Heart right ventricle (tissue), 16 donors: ENCODE measurements at places on chromosomes 1 and 21. TPM values are rescaled to one million over a fixed set of nuclear protein-coding genes. Genes with fewer than 3 reads are reported as not detected.

DNA sequence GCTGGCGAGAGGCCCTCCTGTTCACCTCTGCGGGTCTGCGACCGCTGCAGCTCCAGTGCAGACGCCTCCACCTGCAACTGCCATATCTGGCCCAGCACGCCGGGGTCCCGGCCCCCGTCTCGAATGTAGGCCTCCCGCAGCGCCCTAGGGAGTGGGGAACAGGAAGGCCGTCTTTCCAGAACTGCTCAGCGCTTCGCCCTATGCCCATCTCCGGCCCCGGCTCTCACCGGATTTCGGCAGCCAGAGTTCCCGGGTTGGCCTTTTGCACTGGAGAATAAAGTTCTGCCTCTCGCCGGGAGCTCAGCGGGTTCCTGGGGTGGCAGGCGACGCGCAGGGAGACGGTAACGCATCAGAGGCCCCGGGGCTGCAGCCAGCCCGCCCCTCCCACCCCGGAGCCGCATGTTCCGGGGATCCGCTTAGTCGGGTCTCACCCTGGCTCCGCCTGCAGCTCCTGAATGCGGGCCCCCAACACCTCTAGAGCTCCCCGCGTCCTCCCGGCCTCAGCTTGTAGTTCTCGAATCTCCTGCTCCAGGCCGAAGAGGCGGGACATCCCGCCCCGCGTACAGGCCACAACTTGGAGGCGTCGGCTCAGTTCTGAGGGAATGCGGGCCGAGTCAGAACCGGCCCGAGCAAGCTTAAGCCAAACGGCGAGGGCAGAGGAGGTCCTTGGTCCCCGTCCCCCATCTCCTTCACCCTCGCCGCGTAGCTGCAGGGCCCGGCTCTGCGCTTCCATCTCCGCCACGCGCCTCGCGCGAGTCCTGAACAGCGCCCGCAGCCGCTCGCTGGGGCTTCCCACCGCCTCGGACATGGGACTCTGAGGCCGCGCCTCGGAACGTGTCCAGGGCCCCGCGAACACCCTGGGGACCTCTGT is 1.1 kb downstream of the CCDC17 start:
- peaks cover 7% of the 10 kb centered on the region for H3K4me1 ChIP-seq
- DNase-seq: peak; percentile 39

DNA sequence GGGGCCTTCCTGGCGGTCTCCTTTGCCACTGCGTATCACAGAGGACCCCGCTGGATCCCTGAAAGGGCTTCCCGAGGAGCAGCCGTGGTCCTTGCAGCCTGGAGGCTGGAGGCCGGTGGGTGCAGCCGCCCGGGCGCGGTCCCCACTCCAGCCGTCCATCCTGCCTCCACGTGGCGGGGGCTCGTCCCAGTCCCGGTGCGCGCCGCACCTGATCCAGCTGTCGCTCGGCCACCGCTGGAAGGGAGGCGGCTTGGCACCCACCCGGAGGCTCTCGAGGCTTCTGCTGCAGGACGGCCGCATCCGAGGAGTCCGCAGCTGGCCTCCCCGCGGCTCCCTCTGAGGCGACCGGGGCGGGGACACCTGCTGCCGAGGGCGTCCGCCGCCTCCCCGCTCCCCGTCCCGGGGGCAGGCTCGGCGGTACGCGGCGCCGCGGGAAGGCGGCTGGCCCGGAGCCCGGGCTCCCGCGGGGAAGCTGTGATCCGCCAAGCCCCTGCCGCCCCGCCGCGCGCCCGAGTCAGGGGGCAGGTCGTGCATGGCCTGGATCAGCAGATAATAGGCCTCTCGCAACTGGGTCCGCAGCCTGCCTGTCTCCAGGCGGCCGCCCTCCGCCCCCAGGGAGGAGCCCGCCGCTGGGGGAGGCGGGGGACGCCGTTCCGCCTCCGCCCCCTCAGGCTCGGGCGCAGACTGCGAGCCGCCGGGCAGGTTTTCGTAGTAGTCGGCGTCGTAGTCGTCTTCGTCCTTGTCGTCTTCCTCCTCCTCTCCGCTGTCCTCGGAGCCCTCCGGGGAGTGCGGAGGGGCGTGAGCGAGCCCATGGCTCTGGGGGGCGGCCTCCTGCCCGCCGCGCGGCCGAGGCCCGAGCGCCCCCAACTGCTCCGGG is at the start of gene SYDE2:
Gene SYDE2 (minus strand): TSS at position 554 of the 877 bp plus-strand sequence. CDS start 20 bp downstream, at position 534.
- peak within 1 kb of the TSS; percentile 74 for H3K4me3 ChIP-seq
- H3K27me3 ChIP-seq: peaks cover 74% of the 10 kb centered on the region
- H3K27ac ChIP-seq: peak within 1 kb of the TSS; percentile 95
- H3K4me1 ChIP-seq: peaks cover 15% of the 10 kb centered on the region

GRCh38 chr21:27196651-27197050 is 229.8 kb upstream of the ADAMTS5 start:
- H3K27ac ChIP-seq: no peak overlapping the region
- H3K4me3 ChIP-seq: no peak overlapping the region
- no peak for DNase-seq

DNA sequence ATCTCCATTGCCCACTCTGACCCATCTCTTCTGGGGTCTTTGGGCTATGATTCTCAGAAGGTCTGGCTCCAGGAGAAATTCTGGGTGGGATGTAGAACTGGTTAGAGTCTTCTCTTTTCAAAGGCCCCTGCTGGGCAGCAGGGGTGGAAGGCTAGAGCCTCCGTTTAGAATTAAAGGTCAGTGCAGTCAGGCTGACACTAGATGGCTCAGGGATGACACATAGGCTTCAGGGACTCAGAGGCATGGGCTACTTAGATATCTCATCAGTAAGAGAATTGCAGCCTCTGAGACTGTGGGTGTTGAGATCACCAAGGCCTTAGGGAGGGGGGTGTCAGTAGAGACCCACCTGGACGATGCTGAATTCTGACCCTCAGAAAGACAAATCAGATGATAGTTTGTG is 12.6 kb upstream of the PPM1J start:
- H3K27ac ChIP-seq: no peak overlapping the region
- H3K4me1 ChIP-seq: no peaks in the 10 kb centered on the region
- H3K36me3 ChIP-seq: no peaks in the 10 kb centered on the region
- H3K4me3 ChIP-seq: no peak overlapping the region

GRCh38 chr1:90718411-90719329 is 1.6 kb upstream of the BARHL2 start:
- H3K4me3 ChIP-seq: peak overlapping the region; percentile 33
- H3K27me3 ChIP-seq: peaks cover 98% of the 10 kb centered on the region
- no peak for DNase-seq
- no peaks in the 10 kb centered on the region for H3K36me3 ChIP-seq
- H3K4me1 ChIP-seq: peaks cover 28% of the 10 kb centered on the region
- H3K27ac ChIP-seq: no peak overlapping the region

DCLRE1B gene
- 4.2 TPM for total RNA-seq

RBM11 gene
- not detected for total RNA-seq

AADACL4 gene
- total RNA-seq: not detected

INAVA gene
- total RNA-seq: not detected
